Progenitor cell of endocrine pancreas (in vitro differentiated cells): ENCODE measurements at places on chromosomes 5 and 9. TPM values are rescaled to one million over a fixed set of nuclear protein-coding genes. Genes with fewer than 3 reads are reported as not detected.

PCDHGA8 gene
- total RNA-seq = 1.5 and 1.9 TPM in 2 replicates

DNA sequence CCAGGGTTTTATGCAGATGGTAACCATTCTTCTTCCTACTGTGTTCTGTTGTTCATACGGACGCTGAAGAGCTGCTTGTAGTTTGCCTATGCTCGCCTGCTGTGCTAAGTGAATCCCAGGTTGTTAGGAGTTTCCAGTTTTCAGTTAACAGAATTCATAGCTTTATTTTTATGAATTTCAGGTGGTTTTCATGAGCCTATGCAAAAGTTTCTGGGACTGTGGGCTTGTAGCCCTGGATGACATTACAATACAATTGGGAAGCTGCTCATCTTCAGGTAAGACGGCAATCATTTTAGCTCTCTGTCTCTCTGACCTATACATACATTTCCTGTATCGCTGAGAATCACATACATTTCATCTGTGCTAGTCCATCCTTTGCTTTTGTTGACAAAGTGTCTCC is 90.3 kb upstream of the SMC5 start:
- H3K27ac ChIP-seq = no peak overlapping the region
- H3K36me3 ChIP-seq = no peaks in the 10 kb centered on the region
- H3K4me3 ChIP-seq = no peak overlapping the region
- peaks cover 9% of the 10 kb centered on the region for H3K4me1 ChIP-seq

AGXT2 gene
- not detected in 2 replicates for total RNA-seq

DNA sequence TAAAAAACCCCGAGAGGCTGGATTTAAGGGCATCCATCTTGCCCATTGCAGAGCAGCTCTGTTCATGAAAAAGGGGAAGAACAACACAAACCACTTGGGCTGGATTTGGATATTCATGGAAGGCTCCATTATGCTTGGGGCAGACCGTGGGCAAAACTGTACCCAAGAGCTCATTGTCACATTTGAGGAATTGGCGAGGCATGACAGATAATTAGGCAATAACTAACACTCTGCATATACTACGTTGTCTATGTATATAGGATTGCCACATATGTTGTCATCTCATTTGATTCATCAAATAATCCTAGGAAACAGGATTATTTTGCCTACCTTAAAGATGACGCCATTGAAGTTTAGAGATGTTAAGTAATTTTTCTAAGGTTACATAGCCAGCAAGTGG is 255.4 kb downstream of the SMARCA2 start:
- no peaks in the 10 kb centered on the region for H3K4me1 ChIP-seq
- no peaks in the 10 kb centered on the region for H3K36me3 ChIP-seq
- no peak overlapping the region for H3K27ac ChIP-seq
- peaks cover 11% of the 10 kb centered on the region for H3K27me3 ChIP-seq

DNA sequence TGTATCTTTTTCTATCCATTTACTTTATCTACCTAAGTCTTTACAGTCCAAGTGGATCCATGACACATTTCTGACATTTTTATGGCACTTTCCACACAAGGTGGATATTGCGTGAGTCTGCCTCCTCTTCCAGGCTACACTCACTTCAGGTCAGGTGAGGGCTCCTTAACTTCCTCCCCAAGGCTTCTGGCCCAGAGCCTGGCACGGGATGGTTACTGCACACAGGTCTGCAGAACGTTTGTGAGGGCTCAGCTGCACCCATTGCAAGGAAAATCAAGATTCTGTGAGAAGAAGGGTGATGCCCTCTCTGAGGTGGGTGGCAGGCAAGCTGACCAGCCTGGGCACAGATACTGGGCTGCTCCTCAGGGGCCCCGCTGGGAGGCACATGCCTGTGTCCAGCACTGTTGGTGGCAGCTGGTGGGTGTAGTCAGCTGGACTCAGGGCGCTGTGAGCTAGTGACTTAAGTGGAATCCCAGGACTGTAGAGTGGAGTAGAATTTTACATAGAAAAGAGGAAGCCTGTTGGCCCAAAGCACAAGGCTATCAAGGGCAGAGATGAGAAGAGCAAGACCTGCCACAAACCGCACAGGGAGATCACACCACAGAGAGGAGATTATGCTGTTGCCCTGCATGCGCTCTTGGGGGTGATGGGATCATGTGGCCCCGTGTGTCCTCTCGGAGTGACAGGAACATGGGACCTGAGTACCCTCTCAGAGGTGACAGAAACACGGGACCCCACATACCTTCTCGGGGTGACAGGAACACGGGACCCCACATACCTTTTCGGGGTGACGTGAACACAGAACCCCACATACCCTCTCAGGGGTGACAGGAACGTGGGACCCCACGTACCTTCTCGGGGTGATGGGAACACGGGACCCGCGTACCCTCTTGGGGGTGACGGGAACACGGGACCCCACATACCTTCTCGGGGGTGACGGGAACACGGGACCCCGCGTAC is 21.3 kb downstream of the AHRR start:
- peaks cover 2% of the 10 kb centered on the region for H3K4me1 ChIP-seq
- H3K36me3 ChIP-seq = no peaks in the 10 kb centered on the region
- no peak for DNase-seq
- peaks cover 35% of the 10 kb centered on the region for H3K27me3 ChIP-seq

DNA sequence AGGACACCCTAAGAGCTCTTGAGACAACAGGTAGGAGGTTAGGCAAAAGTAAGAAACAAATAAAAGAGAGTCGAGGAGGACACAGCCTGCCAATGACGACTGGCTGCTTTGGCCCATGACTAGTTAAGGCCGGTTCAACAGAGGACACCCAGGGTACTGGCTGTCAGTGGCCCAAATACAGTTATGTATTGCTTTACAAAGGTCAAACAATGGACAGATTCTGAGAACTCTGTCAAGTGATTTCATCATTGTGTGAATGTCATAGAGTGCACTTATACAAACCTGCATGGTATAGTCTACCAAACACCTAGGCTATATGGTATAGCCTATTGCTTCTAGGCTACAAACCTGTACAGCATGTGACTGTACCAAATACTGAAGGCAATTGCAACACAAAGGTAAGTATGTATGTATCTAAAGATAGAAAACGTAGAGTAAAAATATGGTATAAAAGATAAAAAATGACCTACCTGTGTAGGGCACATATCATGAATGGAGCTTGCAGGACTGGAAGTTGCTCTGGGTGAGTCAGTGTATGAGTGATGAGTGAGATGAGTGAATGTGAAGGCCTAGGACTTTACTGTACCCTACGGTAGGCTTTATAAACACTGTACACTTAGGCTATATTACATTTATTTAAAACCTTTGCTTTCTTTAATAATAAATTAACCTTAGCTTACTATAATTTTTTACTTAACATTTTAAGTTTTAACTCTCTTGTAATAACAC is 6.5 kb upstream of the FAM81B start:
- H3K27me3 ChIP-seq = no peaks in the 10 kb centered on the region
- no peaks in the 10 kb centered on the region for H3K4me1 ChIP-seq
- DNase-seq = no peak

DNA sequence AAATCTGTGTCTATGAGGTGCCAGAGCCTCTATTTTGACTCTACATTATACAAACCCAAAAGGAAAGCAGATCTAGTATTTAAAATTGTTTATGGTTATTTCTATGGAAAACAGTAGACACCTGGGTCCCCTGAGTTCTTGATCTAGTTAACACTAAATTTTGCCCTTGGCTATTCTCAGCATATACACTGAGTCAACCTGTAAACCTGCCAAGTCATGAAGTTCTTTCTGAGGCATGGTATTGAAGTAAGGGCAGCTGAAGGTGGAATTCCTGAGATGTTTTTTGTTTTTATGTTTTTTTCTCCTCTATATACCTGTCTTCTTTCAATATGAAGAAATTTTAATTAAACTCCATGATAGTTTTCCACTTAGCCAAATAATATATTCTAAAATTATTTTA is 120.2 kb downstream of the PDE4D start:
- no peak for DNase-seq
- H3K4me3 ChIP-seq = no peak overlapping the region
- no peaks in the 10 kb centered on the region for H3K36me3 ChIP-seq
- peaks cover 9% of the 10 kb centered on the region for H3K27me3 ChIP-seq
- peaks cover 9% of the 10 kb centered on the region for H3K4me1 ChIP-seq

- no peak overlapping the region for H3K27ac ChIP-seq
- H3K36me3 ChIP-seq = no peaks in the 10 kb centered on the region
- no peak overlapping the region for H3K4me3 ChIP-seq
- H3K27me3 ChIP-seq = peaks cover 16% of the 10 kb centered on the region
- DNase-seq = no peak
Measured at GRCh38 chr5:1247811-1248210, 22.6 kb downstream of the SLC6A18 start.

LVRN gene
- total RNA-seq = 0.24 and 0.64 TPM in 2 replicates

SMIM33 gene
- total RNA-seq = not detected in 2 replicates

SH3RF2 gene
- 16.7 and 17.6 TPM in 2 replicates for total RNA-seq
